ENCODE measurements at places on chromosomes 2 and 18. TPM values are rescaled to one million over a fixed set of nuclear protein-coding genes. Genes with fewer than 3 reads are reported as not detected.

The SALL3 gene
- not detected for total RNA-seq

The GREB1L gene
- total RNA-seq: 3.8 TPM

The RIT2 gene
- not detected for total RNA-seq

The AKAIN1 gene
- not detected for total RNA-seq

The LOXHD1 gene
- total RNA-seq: not detected

The ATOH8 gene
- total RNA-seq: 16.5 TPM

The CHRND gene
- not detected for total RNA-seq

The GALNT3 gene
- not detected for total RNA-seq

The LONRF2 gene
- total RNA-seq: 2.0 TPM

The IL1RN gene
- 0.39 TPM for total RNA-seq

The DYSF gene
- total RNA-seq: 0.56 TPM

The RESP18 gene
- not detected for total RNA-seq

The FBXO15 gene
- total RNA-seq: 0.67 TPM

The TRABD2A gene
- total RNA-seq: 12.8 TPM

The CCDC68 gene
- total RNA-seq: 6.3 TPM

The MLPH gene
- total RNA-seq: 270 TPM

The RIOK3 gene
- 27.4 TPM for total RNA-seq

The NEU4 gene
- 0.37 TPM for total RNA-seq

The HAAO gene
- not detected for total RNA-seq

The POTEF gene
- total RNA-seq: not detected

The MC2R gene
- not detected for total RNA-seq

The ALPG gene
- total RNA-seq: 0.38 TPM

The RND3 gene
- 41.5 TPM for total RNA-seq

The MOGAT1 gene
- total RNA-seq: not detected

The CCDC74A gene
- total RNA-seq: 15.0 TPM

The OTOS gene
- not detected for total RNA-seq

The CHRNG gene
- total RNA-seq: not detected

The POMC gene
- total RNA-seq: not detected

The FZD7 gene
- total RNA-seq: 5.6 TPM

The ELMOD3 gene
- 11.5 TPM for total RNA-seq

The BUB1 gene
- 49.0 TPM for total RNA-seq

The PCGF1 gene
- 30.9 TPM for total RNA-seq
